ENCODE measurements at places on chromosomes 5 and 9.

DNA sequence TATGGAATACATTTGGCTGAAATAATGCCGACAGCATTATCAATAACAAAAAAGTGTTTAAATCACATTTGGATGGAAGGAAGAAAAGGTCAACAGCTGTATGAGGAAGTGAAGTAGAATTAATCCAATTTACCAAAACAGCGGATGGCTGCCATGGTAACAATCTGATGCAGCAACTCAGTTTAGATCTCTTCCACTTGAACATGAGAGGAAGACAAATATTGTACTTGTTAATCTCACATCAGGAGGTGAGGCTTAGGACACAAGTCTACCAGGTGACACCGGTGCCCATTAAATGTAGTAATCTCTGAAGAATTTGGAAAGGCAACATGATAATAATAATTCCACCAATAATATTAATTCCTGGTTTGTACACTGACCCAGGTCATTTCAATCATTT, 2.4 kb downstream of the RASEF start:
- DNase-seq, result peak; percentile 68

GRCh38 chr5:99369797-99370593, 441.2 kb upstream of the CHD1 start:
- peak; percentile 71 for DNase-seq

DNA sequence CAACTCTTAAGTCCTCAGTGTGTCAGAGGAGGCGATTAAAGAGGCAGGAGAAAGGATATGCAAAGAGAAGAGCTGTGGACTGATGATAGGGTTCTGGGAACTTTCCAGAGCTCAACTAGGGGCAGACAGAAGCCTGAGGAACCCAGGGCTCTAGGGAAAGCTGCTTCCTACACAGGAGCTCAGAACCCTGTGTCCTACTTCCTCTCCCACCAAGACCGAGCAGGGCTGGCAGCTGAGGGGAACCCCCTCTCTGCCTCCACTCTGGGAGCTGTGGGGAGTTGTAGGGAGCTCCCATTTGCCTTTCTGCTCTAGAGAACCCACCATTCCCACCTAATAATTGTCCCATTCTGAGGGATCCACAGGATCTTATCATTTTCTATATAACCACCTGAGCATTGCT, 674.3 kb downstream of the ACTL7B start:
- no peak for DNase-seq

- DNase-seq, result no peak
Measured at GRCh38 chr9:129863059-129863690, 27.9 kb downstream of the USP20 start.

GRCh38 chr9:3914416-3914815, 385.5 kb downstream of the GLIS3 start:
- DNase-seq, result no peak

Measured in NCI-H1092 (cell line).